ENCODE measurements at places on chromosomes 12 and 14.

- DNase-seq = no peak
Measured at GRCh38 chr14:43413084-43413483, 1094.0 kb downstream of the FSCB start.

GRCh38 chr12:76006028-76006925 is 25.3 kb downstream of the PHLDA1 start:
- no peak for DNase-seq

- no peak for DNase-seq
Measured at GRCh38 chr12:93279565-93280412, 97.9 kb upstream of the NUDT4 start.

DNA sequence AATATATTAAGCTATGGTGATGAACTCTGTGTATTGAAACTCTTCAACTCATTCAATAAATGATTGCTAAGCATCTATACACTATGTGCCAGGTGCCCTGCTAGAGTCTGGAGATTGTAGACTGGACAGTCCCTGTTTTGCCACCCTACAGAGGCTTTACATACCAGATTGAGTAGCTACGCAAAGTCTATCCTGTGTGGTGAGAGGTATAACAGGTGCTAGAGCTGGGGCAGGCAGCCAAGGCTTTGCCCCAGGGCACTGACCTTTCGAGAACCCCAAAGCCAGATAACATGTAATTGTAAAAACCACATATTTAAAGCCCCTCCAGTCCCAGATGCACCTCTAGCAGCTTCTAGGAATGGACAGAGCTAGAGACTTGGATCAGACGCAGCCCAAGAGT is 52.8 kb downstream of the PPM1H start:
- DNase-seq = no peak

DNA sequence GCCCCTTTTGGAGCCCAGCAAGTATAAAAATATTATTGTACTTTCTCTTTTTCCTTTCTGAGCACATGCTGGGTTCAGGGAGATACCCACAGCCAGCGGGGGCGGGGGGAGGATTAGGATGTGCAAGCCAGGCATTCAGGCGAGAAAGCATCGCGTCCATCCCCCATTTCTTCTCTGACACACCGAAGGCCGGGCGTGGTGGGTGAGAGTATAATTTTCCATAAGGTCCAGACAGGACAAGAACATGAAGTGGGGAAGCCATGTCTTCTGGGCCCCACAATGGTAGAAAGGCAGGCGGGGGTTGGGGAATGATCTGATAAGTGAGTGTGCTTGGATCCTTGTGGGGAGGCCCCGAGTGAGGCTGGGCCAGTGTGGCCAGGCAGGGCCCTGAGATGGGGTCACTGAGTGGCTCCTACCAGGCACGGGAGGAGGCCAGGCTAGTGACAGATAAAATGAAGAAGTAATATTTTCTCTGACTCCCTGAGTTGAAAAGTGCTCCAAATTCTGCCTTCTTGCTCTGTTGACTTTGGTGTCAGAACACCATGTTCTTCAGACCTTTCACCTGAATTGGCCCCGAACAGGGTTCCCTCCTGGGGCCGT is 10.7 kb upstream of the LRTM2 start:
- no peak for DNase-seq

- DNase-seq = no peak
Measured at GRCh38 chr12:110475426-110475825, 6.8 kb downstream of the FAM216A start.

DNA sequence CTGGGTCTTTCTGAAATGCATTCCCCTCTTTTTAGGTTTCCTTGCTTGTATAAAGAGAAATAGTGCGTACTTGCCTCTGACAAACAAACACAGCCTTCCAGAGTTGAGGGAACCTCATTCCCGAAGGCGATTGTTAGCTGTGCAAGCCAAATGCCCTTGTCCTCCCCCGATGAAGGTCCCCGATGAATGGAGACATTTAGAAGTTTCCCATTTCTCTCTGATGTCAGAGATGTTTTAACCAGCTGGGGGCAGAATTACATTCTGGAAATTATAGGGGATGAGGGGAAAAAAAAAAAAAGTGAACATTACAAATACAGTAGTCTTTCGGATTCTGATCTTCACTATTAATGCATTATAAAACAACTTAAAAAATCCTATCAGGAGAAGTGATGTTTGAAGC is 366.8 kb downstream of the VRK1 start:
- DNase-seq = no peak

- no peak for DNase-seq
Measured at GRCh38 chr14:33587791-33588190, 363.1 kb downstream of the EGLN3 start.

DNA sequence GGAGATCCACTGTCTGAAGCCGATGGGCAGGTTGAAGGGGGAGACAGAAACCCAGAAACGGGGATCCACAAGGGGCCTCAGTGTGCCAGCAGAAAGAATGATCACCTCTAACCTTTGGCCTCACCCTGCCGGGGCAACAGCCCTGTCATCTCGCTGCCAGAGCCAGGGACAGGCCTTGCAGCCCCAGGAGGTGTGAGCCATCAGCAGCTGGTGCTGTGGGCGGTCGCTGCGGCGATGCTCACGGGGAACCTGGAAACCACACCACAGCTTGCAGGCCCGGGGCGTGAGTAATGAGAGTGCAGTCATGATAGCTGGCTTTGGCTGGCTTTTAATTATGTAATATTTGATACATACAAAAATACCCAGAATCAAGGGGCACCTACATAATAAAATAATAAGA is 4.7 kb upstream of the TTC7B start:
- DNase-seq = no peak

- DNase-seq = no peak
Measured at GRCh38 chr12:1380171-1380851, 214.1 kb downstream of the FBXL14 start.

DNA sequence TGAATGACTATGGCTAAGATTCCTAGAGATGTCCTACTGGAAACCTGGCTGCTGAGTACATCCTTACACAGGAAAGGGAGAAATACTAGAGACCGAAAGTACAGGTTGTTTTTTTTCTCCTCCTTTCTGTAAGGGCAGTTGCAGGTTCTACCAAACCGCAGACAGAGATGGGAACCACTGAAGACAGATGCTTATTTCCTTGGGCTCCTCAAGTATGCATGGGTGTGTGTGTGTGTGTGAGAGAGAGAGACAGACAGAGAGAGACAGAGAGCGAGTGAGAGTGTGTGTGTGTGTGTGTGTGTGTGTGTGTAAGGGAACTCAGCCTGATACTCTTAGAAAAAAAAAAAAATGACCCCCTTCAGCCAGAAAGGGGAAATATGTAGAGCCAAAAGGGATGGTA is 42.5 kb downstream of the MAP4K5 start:
- no peak for DNase-seq

Data from kidney glomerular epithelial cell (primary cell).